ENCODE measurements at places on chromosomes 11 and 22.
A peak's percentile ranks its signal among the peaks of the same experiment; 100 is the strongest.

GRCh38 chr22:17138513-17138912 is 17.4 kb upstream of the TMEM121B start:
- no peak for DNase-seq

DNA sequence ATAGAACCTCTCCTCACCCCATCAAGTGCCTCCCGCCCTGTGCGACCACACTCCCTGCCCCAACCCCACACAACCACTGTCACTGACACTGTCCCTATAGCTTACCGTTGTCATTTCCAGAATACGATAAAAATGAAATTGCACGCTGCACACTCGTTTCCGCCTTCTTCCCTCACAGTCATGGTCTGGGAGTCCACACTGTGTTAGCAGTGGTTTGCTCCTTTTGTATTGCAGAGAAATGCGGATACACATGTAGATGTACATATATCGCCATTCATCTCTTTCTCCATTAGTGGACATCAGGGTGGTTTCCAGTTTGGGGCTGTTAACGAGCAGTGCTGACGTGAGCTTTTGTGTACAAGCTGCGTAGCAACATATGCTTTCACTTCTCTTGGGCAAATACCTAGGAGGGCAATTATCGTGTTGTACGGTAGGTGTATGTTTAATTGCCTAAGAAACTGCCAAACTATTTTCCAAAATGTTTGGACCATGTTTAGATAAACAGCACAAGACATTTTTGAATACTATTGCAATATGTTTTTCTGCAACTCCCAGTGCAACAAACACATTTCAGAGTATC is 59.2 kb upstream of the CD5 start:
- DNase-seq, result no peak

- DNase-seq, result no peak
Observed at GRCh38 chr22:28029201-28029948, 110.3 kb upstream of the PITPNB start.

DNA sequence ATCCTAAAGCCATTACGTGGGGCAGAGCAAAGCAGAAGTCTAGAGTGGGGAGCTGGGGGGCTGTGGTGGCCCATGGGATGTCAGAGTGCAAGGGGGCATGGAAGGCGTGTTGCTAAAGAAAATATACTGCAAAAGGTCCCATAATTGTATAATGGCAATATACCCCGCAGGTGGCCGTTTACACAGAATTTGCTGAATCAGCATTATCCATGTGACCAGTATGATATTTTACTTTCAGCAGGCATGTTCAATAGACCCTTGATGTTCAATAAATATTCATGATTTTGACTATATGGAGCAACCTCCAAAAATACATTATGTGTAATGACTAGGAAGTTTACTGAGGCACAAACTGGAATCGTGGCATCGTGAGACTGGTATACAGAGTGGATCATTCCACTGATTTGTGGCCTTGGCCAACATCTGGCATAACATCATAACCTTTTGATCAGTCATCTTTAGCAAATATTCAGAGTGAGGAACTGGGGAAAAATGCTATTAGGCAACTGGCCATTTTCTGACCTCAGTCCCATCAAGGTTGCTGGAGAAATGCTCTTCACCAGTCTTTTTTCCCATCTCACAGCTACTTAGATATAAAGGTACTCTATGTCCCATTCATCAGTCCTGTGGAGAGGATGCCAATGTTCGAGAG is 29.3 kb upstream of the PPP2R1B start:
- DNase-seq, result no peak

- DNase-seq, result no peak
Observed at GRCh38 chr11:83438438-83438837, 152.3 kb upstream of the CCDC90B start.

GRCh38 chr11:9029422-9029821 is 25.6 kb upstream of the NRIP3 start:
- DNase-seq, result no peak

GRCh38 chr11:73991471-73992006 is 8.9 kb upstream of the UCP2 start:
- DNase-seq, result no peak

- peak; percentile 88 for DNase-seq
Observed at GRCh38 chr22:37457093-37457893, 28.9 kb downstream of the MFNG start.

DNA sequence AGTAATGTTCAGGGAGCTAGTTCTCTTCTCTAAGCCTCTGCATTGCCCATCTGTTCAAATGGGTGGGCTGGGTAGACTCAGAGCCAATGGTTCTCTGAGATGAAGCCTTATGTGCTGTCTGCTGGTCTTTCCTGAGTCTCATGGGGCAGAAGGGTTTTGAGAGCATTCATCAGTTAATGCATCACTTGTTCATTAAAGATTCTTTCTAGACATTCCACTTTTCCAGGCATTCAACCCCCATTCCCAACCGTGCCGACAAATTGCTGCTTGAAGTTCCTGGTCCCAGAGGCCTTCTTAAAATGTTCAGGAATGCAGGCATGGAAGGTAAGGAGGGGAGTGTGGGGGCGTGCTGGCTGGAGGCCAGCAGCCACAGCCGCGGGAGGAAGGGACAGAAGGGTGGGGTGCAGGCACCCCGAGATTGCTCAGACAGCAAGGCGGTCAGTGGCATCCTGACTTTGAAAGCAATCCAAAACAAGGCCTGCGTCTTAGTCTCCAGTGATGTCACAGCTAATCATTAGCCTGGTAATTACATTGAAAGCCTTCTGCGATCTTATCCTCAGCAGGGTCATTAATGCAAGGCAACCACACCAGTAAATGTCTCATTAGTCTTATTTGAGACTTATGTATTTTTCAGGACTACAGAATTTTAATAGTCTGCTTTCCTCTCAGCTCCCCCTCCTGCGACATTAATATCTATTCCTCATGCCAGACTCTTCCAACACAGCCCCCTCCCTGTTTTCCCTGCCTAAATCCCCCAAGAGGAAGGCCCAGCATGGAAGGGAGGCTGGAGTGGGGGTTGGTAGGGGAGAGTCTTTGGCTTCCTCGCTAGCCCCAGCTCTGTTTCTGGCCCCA is 328.8 kb downstream of the MIAT start:
- DNase-seq, result no peak

- DNase-seq, result no peak
Observed at GRCh38 chr22:23969071-23969470, 2.4 kb downstream of the DDTL start.

GRCh38 chr11:535210-535518 is 212 bp downstream of the HRAS start:
- peak; percentile 22 for DNase-seq

- DNase-seq, result no peak
Observed at GRCh38 chr11:113446112-113446511, 29.1 kb downstream of the DRD2 start.

- peak; percentile 72 for DNase-seq
Observed at GRCh38 chr22:37051391-37052385, at the start of gene KCTD17. TSS of gene KCTD17 (plus strand) at chr22:37051742. CDS start at chr22:37051761, 19 bp downstream.

DNA sequence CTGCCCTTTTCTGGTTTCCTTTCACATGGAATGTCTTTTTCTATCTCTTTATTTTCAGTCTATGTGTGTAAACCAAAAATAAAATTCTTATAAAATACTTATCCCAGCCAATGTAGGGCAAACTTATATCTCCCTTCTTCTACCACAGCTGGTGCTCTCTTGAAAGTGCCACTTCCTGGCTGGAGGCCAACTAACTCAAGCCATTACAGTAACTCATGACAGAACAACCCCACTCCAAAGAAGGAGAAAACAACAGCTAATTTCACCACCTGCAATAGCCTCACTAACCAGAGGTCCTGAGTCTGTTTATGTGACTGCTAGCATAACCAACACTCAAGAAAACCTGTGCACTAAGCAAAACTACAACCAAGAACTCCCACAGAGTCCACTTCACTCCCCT is 74.9 kb upstream of the DBX1 start:
- DNase-seq, result no peak

GRCh38 chr11:110835106-110835505 is 122.9 kb upstream of the ARHGAP20 start:
- DNase-seq, result no peak

- no peak for DNase-seq
Observed at GRCh38 chr11:2581151-2581930, 118.5 kb downstream of the KCNQ1OT1 start.

DNA sequence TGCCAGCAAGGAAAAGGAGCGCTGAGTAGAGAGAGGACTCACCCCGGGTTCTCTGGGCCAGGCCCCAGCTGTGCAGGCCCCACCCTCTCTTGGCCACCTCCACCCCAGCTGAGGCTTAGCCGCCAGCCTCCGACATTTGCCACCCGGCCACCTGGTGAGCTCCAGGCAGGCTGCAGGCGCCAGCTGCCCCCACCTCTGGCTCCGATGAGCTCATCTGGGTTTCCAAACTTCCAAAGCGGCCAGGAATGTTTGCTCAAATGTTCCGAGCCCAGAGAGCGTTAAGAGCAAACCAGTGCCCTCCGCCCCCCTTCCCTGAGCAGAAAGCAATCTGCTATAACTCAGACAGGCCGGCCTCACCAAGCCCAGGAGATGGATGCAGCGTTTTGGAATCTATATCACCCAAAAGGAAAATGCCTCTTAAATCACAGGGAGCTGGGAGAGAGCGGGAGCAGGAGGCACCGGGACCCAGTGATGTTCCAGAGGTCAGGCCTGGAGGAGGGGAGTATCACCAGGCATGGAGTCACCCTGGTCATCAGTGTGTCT is 9.1 kb upstream of the MN1 start:
- DNase-seq, result no peak

DNA sequence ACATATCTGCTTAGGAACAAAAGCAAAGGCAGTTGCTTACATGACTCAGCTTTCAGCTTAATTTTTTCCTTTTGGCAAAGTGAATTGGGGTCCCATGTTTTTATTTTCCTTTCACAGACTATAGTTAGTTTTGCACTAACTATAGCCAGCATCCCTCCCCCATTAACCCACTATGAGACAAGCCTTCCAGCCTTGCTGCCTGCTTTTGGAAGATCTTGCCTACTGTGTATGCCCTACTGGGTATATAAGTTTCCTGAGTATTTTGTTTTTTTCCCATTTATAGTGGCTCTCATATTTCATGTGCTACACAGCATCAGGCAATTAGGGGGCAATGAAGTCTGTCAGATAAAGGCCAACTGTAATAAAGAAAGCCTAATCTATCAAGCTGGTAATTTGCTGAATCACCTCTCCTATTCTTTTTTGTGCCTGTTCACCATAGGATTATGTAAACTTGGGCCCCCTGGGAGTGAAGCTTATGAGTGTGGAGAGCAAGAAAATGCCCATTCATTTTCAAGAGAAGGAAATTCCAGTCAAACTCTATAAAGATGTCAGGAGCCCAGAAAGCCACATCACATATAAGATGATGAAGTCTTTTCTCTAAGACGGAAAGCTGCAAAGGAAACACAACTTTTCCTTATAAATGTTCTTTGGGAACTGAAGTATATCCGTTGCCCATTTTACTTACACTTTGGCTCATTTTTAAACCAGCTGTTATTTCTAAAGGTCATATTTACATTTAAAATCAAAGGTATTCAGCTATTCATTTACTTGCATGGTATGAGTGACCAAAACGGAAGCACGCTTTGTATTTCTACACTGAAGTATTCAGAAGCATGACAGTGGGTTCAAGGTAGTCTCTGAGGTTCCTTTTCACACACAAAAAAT is 64.0 kb downstream of the CCDC83 start:
- no peak for DNase-seq

DNA sequence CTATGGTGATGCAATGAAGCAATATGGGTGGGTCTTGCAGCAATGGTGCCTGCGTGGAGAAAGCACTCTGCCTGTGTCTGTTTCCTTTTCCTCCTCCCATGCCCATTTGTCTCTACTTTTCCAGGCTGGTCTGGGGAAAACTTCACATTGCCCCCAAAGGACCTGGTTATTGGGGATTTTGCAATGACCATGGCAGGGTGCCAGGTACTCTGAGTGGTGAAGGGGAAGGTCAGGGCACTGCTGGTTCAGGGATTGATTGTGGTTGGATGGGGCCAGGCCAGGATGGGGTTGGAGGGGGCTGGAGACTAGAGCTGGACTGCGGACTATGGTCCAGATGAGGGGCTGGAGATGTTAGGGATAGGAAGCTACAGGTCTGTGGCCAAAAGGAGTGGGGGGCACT is 92.1 kb downstream of the INSC start:
- no peak for DNase-seq

DNA sequence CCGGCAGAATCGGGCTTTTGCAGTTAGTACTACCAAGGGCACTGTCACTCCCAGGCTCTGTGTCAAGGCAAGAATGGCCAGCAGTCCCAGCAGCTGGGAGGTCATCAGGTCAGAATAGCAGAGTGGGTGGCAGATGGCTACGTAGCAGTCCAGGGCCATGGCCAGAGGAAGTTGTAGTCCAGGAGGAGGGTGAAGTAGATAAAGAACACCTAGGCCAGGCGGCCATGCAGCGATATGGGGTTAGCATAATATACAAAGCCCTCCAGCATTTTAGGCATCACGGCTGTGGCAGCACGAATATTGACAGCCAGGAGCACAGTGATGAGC is 52.1 kb downstream of the RRM1 start:
- no peak for DNase-seq

DNA sequence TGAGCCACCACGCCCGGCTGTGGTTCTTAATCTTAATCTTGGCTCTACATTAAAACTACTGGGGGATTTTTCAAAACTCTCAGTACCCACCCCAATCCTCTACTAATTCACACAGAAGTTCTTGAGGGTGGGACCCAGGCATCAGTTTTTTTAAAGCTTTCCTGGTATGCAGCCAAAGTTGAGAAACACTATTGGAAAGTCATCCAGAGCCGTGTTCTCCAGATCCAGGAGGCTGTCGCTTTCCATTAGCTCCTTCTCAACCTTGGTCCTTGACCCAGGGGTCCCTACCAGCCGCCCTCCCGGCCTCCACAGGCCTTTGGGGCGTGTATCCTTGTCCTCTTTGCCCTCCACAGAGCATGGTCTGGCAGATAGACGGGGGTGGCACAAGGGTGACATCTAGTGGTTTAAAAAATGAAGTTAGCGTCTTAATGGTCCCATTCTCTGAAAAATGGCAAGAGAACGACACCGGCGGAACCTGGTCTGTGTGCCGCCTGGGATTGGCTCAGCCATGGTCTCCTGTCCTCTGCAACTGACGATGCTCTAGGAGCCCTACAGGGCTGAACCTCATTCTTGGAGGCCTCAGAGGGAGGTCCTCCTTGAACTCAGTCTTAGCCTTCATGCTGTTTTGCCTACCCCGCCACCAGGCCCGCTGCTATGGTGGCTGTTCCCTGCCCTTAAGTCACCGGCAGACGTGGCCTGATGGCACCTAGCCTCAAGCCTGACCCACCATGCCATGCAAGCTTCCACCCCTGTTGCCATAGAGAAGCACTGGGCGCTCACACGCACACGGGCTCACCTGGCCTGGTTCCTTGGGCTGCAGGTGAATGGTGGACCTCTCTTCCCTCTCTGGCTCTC is 152.0 kb upstream of the SYN3 start:
- no peak for DNase-seq

- no peak for DNase-seq
Observed at GRCh38 chr11:130202818-130203689, 43.5 kb downstream of the ST14 start.

GRCh38 chr11:114076921-114077331 is 17.4 kb downstream of the ZBTB16 start:
- no peak for DNase-seq

- no peak for DNase-seq
Observed at GRCh38 chr11:121311373-121311772, 18.8 kb downstream of the SC5D start.

All from activated CD4-positive, alpha-beta T cell treated with anti-CD3 and anti-CD28 coated beads, Interleukin-2, amount 50 U/mL, for 1 hour (primary cell).